ENCODE measurements at places on chromosomes 3 and 15.

DNA sequence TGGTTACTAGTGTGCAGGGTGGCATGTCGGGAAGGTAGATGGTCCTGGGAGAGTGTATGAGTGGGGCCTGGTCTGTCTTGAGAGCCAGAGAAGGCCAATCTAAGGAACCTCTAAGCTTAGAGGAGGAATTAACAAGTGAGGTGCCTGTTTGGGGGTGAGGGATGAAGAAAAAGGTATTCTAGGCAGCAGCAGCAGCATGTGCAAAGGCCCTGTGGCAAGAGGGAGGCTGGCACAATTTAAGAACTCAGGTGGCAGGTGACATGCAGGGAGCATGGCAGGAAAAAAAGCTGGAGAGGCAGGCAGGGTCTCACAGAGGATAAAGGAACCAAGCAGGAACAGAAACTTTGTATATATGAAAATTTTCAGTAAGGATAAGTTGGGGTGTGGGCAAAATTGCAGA lies 51.2 kb downstream of the SPSB4 start:
- DNase-seq = no peak

- peak; percentile 96 for DNase-seq
Measured at GRCh38 chr15:67125589-67126502, 60.4 kb downstream of the SMAD3 start.

DNA sequence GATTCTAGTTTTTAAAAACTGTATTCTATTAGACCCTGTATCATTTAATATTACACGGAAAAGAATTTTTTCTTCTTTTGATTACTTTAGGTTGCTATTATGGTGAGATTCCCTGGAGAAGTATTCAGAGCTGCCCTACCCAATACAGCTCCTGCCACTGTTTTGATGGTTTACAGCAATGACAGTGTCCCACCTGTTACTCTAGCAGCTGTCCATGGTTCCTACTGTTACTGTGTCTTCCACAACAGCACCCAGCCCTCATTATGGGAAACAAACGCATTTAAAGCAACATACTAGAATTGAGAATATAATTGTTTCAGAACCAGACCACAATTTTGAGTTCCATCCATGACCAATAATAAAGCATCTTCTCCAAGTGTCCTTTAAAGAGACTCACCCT lies 450.7 kb downstream of the SHQ1 start:
- no peak for DNase-seq

GRCh38 chr15:69908590-69909420 lies 188.9 kb downstream of the TLE3 start:
- DNase-seq = no peak

DNA sequence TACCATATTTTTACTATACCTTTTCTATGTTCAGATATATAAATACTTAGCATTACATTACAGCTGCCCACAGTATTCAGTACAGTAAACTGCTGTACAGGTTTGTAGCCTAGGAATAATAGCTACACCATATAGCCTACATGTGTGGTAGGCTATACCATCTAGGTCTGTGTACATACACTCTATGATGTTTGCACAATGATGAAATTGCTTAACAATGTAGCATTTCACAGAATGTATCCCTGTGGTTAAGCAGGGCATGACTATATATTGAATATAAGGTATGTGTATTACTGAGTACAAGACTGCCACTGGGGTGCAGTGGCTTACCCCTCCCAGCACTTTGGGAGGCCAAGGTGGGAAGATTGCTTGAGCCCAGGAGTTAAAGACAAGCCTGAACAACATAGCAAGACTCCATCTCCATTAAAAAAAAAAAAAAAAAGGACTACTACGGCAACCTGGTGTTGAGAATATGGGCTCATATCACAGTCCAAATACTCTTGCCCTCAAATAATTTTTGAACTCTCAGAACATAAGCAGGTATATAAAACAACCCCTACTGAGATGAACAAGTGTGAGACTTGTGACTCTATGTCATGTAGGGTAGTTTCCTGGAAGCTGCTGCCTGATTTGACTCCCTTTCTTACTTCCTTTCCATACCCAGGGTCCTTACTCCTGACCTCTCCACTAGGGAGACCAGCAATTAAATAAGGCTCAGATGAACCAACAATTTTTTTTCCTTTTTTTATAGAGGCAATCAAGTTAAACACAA lies 4.8 kb downstream of the PPP1R14D start:
- DNase-seq = no peak

DNA sequence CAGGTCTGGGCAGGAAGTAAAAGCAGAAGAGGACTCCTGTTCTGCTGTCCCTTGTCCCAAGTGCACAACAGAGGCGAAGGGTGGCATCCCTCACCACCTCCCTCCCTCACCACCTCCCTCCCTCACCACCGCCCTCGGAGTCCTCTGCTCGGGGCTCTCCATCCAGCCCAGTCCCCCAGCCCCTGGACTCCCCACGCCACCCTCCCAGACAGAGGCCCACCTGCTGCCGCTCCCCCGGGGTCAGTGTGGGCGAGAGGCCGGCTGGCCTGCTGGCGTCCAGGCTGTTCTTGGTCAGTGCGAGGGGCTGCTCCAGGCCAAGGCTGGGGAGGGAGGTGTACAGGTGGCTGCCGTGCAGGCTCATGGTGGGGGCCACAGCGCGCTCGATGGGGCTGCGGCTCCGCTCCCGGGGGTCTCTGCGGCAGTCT lies 79.1 kb downstream of the VGLL4 start:
- DNase-seq = no peak

DNA sequence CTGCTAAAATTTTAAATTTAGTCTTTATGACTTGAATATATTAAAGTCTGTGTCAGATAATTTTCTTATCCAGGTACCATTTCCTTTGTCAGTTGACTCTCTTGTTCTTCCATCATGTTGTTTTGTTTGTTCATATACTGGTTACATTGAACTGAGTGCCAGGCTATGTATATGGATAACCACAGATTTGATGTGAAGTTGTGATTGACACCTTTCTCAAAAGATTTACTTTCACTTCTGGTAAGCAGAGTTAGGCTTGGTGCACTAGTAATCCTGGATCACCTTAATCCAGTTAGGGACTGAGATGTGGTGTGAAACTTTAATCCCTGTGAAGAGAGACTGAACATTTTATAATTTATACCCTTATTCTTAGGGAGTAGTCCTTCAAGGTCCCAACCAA lies 99.4 kb downstream of the ADAM10 start:
- DNase-seq = no peak

GRCh38 chr3:7489417-7489816 lies 628.5 kb downstream of the GRM7 start:
- DNase-seq = no peak

GRCh38 chr3:112579232-112579631 lies 17.4 kb downstream of the SLC35A5 start:
- no peak for DNase-seq

All from HTR-8/SVneo (cell line).